ENCODE measurements at places on chromosomes 12 and 14. TPM values are rescaled to one million over a fixed set of nuclear protein-coding genes. Genes with fewer than 3 reads are reported as not detected.

SPX gene
- total RNA-seq, result 0.16 TPM

PRICKLE1 gene
- not detected for total RNA-seq

CAPZA3 gene
- not detected for total RNA-seq

IL26 gene
- 3.1 TPM for total RNA-seq

LHX5 gene
- total RNA-seq, result not detected

SALL2 gene
- 8.3 TPM for total RNA-seq

HSPA2 gene
- total RNA-seq, result 0.93 TPM

PYGL gene
- 1.0 TPM for total RNA-seq

DNA sequence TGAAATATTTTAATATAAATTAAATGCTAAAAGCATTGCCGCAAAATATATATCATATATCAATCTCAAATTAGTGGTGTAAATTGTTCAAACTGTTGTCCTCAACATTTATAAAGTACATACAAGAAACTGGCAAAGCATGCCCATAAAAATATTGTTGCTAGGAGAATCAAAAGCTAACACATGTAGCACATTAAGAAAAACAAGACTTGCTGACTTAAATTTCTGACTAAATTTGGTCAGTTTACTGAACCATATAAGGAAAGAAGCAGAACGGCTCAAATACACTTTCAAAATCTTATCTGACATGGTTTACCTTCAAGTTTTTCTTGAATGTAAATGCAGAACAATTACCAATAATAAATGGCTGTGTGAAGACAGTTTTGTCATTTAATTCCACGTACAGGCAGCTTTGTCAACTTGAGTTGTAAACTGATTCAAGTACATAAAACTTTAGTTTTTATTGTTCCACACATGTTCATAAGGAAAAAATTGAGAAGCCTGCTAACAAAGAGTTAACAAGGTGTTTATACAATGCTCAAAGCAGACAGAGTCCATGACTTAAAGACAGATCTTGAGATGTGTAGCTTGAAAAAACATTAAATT, 50.4 kb downstream of the PPP1R12A start:
- no peak for DNase-seq

- DNase-seq, result no peak
Observed at GRCh38 chr12:31369712-31370521, 44.0 kb upstream of the SINHCAF start.

DNA sequence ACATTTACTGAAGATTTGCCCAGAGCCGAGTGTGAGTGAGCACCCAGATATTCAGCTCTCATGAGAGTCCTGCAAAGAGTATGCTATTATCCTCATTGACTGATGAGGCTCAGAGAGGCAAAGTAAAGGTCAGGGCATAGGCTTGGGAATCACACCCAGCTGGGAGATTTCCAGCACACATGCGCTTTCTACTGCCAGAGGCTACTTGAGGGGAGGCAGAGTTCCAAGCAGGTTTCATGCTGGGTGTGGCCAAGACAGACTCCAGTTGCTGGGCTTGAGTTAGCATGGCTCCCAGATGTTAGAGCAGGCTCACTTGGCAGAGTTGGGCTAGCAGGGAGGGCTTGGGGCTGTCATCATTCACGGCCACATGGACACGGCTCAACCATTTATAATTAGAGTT, 14.4 kb upstream of the FAM181A start:
- no peak for DNase-seq

DNA sequence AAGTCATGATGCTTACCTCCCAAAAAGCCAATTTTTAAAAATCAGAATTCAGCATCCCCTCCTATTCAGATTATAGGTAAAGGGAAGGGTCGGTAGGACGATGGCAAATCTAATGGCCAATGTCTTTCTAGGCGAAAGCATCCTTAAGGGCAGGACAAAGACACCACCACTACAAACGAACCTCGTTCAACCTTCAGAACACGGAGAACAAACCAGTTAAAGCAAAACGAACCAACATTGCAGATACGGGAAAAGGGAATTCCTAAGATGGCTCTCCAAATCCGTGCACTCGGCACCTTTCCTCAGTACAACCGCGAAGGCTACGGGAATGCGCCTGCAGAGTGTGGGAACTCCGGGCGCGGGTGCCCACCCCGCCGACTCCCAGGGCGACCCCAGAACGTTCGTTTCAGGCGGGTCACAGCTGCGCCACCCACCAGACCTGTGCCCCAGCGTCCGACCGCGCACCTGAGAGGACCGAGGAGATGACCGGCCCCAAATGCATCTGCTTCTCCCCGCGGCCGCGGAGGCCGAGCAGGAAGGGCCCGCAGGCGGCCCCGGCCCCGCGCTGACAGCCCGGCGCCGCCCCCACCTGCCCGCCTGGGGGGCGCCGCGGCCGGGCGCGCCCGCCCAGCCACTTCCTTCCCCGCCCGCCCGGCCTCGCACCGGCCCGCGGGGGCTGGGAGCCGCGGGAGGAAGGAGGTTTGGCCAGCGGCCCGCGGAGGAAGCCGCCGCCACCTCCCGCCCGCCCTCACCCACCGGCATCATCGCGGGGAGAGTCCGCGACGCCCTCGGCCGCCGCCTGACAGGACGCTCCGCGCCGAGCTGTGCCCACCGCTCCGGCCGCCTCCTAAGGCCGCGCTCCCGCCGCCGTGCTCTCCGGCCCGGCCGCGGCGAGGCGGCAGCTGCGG, 578 bp downstream of the PPP1R13B start:
- DNase-seq, result peak; percentile 10

- no peak for DNase-seq
Observed at GRCh38 chr12:138898-139534, 72.4 kb downstream of the IQSEC3 start.

DNA sequence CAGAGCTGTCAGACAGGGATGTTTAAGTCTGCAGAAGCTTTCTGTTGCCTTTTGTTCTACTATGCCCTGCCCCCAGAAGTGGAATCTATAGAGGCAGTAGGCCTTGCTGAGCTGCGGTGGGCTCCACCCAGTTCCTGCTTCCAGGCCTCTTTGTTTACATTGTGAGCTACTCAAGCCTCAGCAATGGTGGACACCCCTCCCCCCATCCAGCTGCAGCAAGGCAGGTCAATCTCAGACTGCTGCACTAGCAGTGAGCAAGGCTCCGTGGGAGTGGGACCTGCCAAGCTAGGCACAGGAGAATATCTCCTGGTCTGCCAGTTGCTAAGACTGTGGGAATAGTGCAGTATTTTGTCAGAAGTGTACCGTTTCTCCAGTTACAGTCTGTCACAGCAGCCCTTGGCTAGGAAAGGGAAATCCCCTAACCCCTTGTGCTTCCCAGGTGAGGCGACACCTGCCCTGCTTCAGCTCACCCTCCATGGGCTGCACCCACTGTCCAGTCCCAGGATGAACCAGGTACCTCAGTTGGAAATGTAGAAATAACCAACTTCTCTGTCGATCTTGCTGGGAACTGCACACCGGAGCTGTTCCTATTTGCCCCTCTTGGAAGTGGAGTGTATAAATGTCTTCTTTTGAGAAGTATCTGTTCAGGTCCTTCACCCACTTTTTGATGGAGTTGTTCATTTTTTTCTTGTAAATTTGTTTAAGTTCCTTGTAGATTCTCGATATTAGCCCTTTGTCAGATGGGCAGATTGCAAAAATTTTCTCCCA, 213.5 kb upstream of the SLC38A2 start:
- peak; percentile 79 for DNase-seq

GRCh38 chr14:55212634-55213033, 21.2 kb upstream of the DLGAP5 start:
- DNase-seq, result no peak

GRCh38 chr12:53722450-53723041, 4.7 kb downstream of the CALCOCO1 start:
- no peak for DNase-seq

DNA sequence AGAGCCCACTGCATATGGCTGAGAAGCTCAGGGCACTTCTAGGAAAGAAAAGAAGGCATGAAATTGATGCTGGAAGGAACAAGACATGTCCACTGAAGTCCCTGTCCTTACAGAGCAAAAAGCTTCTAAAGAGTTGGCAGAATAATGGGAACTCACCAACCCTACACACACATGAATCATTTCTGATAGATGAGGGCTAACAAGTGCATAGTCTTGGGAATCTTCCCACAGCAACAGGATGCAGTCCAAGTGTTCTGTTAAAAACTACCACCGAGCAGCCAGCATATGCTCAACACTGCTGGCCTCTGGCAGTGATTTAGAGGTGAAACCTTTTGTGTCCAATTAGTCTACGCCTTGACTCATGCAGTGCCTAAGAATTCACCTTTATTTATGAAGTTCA, 44.8 kb downstream of the RHOJ start:
- DNase-seq, result no peak

GRCh38 chr12:2563709-2564108, 231.1 kb upstream of the FKBP4 start:
- no peak for DNase-seq

- DNase-seq, result no peak
Observed at GRCh38 chr12:29245246-29245645, 96.2 kb downstream of the FAR2 start.

- DNase-seq, result no peak
Observed at GRCh38 chr12:21559855-21560569, 33.9 kb downstream of the SPX start.

DNA sequence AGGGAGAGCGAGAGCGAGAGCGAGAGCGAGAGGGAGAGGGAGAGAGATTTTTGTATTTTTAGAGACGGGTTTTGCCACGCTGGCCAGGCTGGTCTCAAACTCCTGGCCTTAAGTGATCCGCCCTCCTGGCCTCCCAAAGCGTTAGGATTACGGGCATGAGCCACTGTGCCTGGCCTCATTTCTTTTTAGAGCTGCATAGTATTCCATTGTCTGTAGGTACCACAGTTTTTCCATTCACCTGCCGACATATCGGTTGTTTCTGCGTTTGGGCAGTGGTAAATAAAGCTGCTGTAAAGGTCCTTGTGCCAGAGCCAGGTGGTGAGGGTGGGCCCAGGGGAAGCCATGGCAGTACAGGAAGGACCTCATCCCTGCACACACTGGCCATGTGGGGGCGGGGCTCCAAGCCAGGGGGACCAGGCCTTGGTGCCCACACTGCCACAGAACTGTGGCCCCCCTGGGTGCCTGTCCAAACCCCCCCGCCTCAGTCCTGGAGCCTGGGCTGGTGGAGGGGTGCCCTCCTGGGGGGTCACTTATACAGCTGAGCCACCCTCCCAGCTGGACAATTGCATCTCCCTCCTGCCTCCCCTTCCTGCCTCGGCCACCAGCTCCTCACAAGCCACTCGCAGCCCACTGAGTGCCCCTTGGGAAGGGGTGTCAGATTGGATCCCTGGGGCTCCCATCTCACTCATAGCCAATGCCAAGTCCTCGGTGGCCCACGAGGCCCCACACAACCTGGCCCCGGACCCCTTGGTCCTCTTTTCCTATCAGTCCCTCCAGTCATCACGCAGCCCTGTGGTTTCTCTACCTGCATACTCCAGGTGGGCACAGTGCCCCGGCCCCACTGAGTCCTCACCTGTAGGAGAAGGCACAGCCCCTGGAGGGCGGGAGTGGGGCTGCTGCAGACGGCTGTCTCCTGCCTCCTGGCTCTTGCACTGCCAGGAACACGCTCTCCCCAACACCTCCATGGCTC, 1.7 kb upstream of the PUS1 start:
- no peak for DNase-seq

GRCh38 chr14:54123841-54124240, 167.2 kb upstream of the BMP4 start:
- DNase-seq, result no peak

DNA sequence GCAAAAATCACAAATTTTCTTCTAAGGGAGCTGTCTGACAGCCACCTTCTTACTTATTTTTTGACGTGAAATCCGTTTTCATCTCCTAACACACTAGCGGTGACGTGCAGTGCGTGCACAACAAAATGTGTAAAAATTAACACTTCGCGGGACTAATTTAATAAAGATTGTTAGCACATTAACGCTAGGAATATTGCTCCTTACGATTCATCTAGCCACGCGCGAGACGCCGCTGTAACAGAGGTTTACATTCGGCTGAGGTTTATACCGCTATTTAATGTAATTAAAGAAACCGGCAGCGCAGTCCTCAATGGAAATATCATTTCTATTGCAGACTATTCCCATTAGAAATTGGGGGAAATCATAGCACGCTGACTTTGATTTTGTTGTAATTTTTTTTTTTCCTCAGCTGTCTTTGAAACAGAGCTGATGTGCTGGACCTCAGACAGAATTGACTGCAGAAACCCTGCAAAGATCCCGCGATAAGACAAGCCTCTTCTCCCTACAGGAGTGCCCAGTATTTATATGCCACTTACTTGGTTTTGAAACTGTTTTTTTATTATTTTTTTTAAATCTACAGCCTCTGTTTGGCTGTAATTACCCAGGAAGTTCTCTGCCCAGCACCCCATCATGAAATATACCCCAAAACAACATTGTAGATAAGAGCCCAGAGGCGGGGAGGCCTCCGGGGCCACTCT, 31.2 kb downstream of the BCL11B start:
- DNase-seq, result no peak

- peak; percentile 65 for DNase-seq
Observed at GRCh38 chr14:91867316-91867988, at the start of gene TC2N. TC2N (minus strand) TSS chr14:91867536; CDS start chr14:91813769, 53,767 bp downstream.

DNA sequence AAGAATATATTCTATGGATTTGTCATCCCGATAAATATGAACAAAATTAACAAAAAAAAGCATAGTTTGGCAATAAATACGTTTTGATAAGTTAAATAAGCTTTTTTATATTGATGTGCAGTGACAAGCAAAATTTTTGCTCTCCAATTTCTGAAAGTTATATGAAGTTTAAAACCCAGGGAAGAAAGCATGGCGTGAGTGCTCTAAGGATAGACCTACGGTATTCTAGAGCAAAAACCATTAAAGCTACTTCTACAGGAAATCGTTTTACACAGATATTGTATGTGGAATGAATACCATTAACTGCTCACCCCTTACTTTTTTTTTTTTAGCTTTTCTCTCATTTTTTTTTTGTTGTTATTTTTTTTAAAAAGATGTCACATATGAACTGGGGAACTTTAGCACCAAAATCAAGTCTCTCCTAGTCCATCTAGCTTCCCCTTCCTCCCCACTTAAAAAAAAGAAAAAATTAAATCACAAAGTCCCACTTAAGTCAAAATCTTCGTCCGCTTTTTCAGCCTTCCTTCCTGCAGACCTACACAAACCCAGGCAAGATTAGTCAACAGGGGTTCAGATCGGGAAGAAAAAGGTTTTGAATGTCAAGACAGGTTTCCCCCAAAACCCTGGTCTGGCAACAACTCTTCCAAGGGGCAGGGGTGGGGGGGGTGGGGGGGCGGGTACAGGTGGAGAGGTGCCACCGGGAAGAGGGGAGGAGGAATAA, 4.4 kb downstream of the ZFP36L1 start:
- no peak for DNase-seq

GRCh38 chr12:117350140-117350539, 11.3 kb downstream of the NOS1 start:
- no peak for DNase-seq

DNA sequence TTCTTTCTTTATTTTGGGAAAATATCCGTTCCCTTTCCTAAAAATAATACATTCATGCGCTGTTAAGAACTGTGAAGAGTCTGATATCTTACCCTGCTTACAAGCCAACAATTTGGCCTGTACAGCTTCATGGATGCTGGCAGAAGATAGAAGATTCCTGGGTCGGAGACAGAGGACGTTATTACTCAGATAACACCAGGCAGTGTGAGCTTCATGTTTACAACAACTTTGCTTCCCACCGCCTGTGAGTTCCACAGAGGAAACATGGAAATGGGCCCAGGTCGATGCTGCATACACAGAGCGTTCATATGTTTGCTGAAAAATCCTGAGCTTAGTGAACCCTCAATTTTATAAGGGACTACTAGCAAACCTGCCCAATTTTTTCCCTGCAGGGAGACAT, 705.6 kb upstream of the SEL1L start:
- DNase-seq, result no peak
